CD4-positive, alpha-beta memory T cell (primary cell): ENCODE measurements at places on chromosomes 1 and 21.
A peak's percentile ranks its signal among the peaks of the same experiment; 100 is the strongest.

DNA sequence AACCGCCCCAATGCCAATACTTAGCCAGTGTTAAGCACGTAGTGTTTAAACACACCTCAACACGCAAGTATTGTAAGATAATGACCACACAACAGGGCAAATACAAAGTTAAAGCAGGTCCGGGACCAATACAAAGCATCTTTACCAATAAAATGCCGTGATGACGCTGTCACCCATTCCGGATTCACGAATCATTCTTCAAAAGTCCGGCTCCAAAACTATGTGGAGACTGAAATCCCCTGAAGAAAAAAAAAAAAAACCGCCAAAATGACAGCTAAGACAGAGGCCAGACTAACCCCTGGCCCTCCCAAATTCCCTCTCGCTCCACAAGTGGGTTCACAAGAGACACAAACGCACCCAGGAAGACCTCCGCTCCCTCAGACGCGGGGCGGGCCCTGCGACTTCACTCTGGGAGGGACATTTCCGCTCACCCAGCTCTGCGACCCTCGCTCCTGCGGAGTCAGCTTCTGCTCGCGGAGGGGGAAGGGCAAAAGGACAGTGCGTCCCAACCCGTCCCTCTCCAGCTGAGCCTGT is 625 bp upstream of the DARS2 start:
- DNase-seq, result no peak

DNA sequence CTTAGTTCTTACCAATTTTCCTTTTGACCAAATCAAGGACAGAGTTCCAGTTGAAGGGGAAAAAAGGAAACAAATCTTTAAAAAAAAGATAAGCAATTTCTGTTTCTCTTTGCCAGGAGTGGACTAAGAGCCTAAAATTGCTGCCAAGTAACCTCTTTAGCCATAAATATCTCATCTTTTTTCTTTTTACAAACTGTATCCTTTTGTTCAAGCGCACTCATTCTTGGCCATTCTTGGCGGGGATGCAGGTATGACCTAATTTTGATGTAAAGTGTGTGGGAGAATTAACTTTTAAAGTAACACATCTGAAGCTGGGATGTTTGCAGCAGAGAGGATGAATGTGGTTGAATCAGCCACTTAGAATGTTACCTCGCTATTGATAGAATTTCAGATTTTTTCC is 13.4 kb upstream of the KIF1B start:
- DNase-seq, result no peak

DNA sequence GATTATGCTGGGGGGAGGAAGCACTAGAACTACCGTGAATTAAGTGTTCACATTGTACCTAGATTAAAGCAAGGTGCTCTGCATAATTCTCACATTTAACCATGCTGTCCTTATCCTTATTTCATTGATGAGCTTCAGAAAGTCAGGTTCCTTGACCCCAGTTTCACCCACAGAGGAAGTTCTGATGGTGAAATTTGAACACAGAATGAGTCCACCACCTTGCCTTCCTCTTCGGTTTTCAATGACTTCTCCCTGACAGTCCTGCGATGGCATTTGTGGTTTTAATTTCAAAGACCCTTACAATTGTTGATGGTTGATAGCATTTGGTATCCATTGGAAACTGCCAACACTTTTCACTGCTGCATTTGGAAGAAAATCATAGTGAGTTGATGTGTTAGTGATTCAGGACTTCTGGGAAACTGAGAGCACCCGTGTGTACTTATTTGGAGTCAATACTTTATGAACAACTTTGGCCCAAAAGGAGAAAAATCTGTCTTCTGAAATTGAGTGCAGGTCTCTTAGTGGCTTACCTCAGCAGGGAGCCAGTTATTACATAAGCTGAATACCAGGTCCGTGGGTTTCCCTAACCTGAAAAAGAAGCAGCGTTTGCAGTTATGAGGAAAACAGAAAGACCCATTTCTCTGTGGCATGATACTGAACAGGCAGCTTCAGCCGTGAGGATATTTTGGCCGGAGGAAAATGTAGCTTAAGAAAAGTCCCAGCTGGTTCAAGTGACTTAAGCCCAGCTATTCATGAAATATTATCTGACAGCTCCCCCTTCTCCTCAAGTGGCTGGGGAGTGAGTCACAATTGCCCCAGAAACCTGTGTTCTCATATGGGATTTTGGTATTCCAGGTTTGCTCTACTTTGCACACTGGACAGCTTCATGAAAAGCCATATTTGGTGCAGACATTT is 47.5 kb downstream of the ROR1 start:
- no peak for DNase-seq

DNA sequence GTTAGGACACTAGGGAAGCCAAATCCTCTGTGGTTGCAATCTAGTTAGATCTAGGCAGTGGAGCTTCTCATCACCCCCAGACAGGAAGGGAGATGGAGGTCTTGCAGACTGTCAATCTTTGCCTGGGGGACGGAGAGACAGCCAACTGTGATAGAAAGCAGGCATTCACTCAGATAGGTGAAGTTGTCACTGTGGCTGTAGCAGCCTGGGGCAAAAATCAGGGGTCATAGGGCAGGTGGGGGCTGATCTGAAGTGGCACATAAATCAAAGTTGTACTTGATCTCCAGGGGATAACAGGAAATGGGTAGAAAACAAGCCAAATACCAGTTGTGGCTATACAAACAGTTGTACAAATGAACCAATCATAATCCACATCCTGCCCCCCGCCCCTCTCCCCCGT is 620.9 kb upstream of the USP24 start:
- no peak for DNase-seq

GRCh38 chr1:29826646-29827045 is 590.3 kb downstream of the PTPRU start:
- DNase-seq, result no peak

- no peak for DNase-seq
These were observed 14.6 kb upstream of the PRMT2 start for GRCh38 chr21:46620846-46621245.

- DNase-seq, result no peak
These were observed 26.3 kb upstream of the TSPAN2 start for GRCh38 chr1:115115521-115116161.

GRCh38 chr21:42025376-42026081 is 15.4 kb upstream of the ZBTB21 start:
- no peak for DNase-seq

GRCh38 chr1:104387716-104388508 is 638.2 kb downstream of the AMY1C start:
- DNase-seq, result no peak

DNA sequence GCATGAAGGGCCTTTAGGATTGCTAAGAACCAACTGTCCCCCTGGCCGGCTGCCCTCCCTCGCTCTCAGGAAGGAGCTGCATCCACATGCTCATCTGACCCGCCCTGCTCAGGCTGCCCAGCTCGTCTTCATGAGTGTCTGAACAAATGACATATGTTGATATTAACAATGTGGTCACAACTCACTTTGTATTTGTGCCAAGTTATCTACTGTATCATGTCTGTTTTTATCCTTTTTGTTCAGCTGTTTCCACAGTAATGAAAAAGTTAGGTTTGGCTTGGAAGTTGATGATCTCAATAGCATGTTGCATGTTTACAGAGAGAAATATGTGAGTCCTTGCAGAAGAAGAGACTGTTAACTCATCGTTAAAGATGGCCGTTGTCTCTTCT is 75.1 kb downstream of the PHTF1 start:
- DNase-seq, result no peak

DNA sequence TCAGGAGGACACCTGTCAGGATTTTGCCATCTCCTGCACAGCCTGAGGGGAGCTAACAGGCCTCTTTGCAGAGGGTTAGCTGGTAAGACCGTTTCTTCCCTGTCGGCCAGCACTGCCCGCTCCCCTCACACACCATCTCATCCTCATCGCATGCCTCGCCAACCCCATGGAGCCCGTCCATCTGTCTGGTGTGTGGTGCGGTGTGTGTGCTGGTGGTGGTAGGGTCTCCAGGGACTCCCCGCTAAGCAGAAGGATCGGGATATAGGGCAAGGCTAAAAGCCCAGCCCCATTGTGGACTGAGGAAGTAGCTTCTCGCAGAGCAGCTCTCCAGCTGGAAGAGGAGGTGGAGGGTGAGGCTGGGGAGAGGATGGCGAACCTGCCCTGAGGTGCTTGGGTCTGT is 6.8 kb upstream of the SFN start:
- no peak for DNase-seq

GRCh38 chr1:112446411-112446810 is 50.4 kb downstream of the CTTNBP2NL start:
- DNase-seq, result no peak

DNA sequence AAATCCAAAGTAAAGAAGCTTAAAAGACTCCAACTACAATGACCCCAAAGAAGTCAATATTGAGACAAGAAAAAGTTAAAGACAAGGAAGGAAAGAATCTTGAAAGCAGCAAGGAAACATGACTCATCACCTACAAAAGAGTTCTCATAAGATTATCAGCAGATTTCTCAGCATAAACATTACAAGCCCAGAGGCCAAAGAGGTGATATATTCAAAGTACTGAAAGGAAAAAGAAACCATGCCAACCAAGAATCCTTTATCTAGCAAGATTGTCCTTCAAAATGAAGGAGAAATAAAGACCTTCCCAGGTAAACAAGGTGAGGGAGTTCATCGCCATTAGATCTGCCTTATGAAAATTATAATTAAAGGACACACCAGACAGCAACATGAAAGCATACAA is 49.8 kb downstream of the CSMD2 start:
- DNase-seq, result no peak

DNA sequence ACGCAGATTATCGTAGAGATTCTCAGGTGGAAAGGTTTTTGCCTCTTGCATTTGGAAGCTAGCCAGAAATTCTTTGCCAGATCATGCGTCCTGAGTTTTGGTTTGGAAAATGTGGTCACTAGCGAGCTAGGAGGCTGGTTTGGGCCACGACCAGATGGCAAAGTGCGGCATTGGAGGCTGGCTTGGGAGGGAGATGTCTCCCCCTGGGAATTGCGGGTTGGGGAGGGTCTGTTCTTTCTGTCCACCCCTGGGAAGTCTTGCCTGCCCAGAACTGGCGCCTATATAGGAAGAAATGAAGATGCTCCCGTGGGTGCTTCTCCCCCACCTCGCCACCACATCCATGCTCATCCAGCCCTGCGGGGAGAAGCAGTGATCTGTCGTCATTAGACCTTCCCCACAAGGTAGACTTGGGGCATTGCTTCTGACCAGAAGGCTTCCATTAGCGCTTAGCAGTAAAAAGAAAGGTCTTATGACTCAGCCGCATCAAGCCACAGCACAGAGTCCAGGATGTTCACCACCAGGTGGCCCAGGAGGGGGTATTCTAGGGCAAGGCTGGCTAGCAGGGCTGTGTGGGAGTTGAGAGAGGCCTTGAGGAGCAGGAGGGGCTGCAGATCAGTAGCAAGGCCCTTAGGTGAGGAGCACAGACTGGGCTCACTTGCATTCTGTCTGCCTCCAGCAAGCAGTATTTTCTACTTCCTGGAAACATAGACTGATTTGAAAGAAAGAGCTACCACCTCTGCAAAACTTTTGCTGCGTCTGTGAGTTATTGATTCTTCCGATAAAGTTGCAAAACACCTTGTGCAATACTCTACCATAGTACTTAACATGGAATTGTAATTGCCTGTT is 1.5 kb upstream of the PTP4A2 start:
- peak; percentile 94 for DNase-seq

DNA sequence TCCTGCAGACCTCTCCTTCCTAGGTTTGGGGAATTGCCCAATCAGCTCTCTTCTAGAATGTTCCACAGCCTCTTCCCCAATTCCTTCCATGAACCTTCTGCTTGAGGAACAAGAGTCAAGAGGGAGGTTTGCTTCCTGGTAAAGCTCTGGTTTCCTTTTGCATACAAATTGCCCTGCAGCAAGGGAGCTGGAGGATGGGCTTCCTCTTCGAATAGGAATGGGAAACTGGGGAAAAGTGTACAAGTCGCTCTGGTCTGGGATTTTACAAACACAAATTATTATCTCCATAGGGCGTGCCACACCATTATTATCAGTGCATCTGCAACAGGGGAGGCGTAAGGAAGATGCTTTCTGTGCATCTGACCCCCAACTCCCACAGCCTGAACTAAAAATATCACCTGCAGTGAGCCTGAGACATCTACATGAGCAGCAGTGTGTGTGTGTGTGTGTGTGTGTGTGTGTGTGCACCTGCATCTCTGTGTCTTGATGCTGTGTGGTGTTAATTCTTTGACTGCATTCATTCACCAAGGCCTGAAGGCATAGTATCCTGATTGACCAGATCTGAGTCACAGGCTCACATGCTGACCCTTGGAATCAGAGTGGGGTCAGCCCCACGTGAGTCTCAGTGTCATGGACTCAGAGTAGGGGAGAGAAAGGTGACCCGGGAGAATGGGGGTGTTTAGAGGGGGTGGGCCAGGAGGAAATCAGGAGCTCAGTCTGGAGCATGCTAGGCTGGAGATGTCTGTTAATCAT is 272.9 kb downstream of the KAZN start:
- DNase-seq, result no peak

GRCh38 chr1:65164633-65165032 is 16.6 kb downstream of the AK4 start:
- no peak for DNase-seq

DNA sequence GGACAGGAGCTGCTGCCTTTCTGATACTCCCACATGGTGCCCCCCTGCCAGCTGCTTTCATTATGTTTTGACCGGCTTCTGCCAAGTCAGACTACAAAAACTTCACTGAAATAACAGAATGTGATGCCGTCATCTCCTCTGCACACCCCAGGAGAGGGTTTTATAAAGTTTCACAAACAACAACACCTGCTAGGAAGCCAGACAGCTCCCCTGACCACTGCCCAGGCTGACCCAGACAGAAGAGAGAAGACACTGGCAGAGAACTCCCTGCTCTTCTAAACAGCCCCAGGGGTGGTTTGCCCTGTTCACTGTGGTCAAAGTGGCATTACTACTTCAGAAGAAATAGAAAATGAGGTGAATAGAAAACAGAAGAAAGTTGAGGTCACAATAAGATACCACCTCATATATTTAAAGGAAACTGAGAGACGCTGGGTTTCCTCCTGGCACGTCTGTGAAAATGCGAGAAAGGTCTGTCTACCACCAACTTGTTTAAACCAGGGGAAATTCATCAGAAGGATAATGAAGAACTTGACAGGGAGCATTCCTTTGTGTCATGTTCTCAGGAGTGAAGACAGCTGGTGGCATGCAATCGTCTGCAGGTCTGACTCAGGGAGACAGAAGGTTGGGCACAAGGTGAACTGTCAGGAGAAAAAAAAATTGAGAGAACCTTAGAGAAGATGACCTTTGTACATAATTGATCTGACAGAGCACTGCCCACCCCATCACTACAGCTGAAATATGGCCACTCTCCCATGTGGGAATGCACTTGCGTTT is 119.0 kb upstream of the NFIA start:
- DNase-seq, result no peak

GRCh38 chr1:241086686-241087085 is 270.3 kb downstream of the RGS7 start:
- DNase-seq, result no peak

- DNase-seq, result no peak
These were observed 886.8 kb downstream of the KCNT2 start for GRCh38 chr1:195721210-195721971.

DNA sequence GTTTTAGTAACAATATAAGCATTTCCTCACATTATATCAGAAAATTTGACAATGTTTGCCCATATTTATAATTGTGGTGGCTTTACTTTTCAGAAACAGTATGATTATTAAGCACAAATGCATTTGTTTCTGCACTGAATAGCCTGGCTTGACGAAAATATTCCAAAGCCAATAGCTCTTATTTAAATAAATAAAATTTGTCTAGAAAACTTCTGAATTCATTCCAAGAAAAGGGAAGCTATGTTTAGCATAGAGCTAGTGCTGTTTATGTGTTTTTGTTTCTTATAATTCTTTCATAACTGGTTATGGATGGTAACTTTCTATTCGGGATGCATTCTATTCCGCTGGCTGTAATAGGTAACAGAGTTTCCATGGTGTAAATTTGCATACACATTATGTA is 268.6 kb downstream of the PTBP2 start:
- no peak for DNase-seq
